Activated CD4-positive, alpha-beta T cell treated with anti-CD3 and anti-CD28 coated beads, Interleukin-2, amount 50 U/mL, for 4 hours (primary cell): ENCODE measurements at places on chromosomes 12 and 14.

- DNase-seq, result peak; percentile 57
These were observed 14.1 kb upstream of the TMEM119 start for GRCh38 chr12:108611884-108612415.

- no peak for DNase-seq
These were observed 15.1 kb downstream of the FAIM2 start for GRCh38 chr12:49888461-49889151.

GRCh38 chr12:70400124-70400523 is 34.0 kb downstream of the KCNMB4 start:
- no peak for DNase-seq

DNA sequence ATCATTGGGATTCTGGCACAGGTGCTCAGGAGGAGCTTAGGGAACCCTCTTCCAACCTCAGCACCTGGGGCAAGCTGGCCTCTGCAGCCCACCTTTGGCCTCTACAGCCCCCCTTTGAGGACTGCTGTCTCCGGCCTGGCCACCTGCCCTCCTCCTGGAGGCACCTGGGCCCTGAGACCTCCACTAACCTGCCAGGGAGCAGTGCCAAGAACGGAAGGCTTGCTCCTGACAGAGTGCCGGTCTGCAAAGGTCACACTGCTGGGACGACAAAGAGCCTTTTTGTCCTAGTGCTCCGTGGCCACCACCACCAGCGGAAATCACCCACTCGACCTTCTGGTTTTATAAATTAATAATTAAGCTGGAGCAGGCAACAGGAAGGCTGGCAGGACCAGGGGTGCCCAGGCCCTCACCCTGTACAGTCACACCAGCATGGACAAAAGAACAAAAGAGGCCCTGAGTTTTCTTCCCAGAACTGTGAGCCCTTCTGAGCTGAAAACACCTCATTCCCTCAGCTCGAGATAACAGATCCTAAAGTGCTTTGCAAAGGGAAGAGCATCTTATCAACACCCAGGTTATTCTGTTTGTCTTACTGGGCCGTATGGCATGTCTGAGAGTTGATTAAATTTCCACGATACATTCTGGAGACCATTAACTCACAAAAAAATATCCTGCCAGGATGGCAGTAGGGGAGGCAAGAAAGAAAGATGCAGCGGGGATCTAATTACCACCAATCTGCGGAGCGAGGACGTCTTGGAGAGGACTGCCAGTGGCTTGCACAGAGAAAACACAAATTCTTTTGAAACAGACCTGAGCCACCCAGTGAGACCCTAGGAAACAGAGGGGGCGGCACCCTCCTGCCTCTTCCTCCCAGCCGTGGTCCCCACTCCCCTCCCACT is 8.2 kb downstream of the TESC start:
- DNase-seq, result no peak

DNA sequence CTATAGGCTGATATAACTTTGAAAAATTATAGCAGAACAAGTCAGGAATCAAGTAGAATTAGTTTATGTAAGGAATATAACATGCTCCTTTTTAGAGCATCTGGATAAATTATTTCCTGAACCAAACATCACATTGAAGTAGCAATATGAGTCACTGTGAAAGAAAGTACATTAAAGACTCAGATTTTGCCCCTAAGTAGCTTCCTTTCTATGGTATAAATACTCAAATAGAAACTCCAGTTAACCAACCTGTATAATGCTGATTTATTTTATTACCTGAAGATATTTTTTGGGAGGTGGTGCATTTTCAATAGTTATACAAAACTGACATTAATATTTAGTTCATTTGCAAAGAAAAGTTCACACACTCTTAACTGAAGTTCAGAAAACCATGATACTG is 312.1 kb downstream of the ITPR2 start:
- DNase-seq, result no peak

DNA sequence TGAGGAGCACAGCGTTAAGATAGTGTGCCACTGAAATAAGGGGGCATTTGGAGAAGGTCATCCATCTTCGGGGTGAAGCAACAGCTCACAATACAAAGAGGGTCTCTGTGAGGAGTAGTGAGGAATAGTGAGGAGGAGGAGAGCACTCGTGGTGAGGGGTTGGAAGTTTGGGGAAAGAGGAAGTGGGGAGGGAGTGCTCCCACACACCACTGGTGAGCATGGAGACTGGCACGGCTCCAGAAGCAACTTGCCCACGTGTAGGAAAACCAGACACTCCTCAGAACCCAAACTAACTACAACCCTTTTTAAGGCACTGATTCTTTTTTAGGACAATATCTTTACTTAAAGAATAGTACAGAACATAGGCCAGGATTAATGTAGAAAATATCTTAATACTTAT is 48.9 kb downstream of the GALNT8 start:
- DNase-seq, result no peak

- DNase-seq, result no peak
These were observed 814.4 kb downstream of the FSCB start for GRCh38 chr14:43692706-43693105.

DNA sequence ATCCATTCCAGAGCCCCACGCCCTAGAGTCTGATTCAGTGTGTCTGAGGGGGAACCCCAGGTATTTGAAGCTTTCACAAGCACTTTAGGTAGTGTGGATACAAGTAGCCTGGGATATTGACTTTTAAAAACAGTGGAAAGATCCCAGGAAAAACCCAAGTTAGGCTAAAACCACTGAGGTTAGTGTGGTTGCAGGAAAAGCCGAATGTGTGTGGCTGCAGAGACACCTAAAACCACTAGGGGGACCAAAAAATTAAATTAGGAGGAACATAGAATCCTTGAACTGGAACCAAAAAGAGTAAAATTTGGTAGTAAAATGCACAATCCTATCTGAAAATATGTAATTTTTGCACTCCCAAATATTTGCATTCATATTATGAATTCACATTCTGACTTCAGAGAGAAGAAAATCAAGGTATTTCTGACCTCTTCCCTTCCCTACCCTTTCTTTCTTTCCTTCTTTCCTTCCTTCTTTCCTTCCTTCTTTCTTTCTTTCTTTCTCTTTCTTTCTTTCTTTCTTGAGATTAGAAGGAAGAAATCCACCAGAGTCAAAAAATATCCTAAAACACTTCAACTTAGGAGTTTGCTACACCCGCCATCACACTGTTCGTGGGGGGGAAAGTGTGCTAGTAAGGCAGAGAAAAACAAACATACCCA is 37.8 kb downstream of the SLCO1A2 start:
- no peak for DNase-seq

DNA sequence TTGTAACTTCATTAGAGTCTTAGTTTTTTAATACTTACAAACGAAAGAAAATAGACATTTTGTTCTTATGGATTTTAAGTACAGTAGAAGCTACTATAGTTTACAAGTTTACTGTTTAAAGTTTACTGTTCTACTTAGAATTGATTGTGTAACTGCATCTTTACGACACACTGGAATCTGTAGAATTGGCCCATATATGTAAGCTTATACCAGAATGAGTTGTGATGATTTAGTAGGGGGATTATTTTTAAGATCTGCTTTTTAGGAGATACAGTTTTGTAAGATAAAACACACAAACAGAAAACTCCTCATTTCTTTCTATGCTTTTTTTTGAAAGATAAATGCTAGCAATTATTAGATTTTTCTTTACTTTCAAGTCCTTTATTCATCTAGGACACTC is 30.2 kb upstream of the NAV3 start:
- no peak for DNase-seq

DNA sequence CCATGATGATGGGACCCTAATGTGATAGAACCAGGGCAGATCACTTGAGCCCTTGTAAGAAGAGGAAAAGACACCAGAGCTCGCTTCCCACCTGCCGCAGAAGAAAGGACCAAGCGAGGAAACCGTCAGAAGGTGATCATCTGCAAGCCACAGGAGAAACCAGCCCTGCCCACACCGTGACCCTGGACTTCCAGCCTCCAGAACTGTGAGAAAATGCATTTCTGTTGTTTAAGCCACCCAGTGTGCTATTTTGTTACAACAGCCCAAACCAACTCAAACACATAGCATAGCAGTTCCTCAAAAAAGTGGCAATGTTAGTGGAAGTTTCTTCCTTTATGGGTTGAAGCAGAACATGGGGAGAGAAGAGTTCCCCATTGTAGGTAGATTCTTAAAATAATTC is 107.9 kb upstream of the BCL2L14 start:
- no peak for DNase-seq

DNA sequence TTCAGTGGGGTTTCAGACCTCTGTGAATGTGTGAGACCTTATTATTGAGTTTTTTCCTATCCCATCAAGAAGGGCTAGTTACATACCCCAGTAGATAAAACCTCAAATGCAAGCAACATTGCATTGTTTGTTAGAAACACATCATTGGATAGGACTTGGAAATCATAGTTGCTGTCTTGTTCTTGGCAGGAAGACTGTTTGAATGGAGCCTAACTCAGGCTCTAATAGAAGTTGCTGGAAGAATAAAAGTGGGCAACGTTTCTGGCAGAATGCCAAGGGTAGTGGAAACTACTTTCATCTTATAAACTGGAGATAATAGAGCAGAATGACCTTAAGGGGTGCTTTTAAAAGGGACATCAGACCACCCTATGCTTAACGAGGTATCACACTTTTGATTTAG is 9.9 kb upstream of the PTHLH start:
- no peak for DNase-seq

- DNase-seq, result no peak
These were observed 70.4 kb downstream of the TMEM116 start for GRCh38 chr12:111942557-111942956.

GRCh38 chr14:59022144-59022543 is 166.3 kb upstream of the DAAM1 start:
- no peak for DNase-seq

GRCh38 chr12:68034567-68034966 is 45.3 kb downstream of the IFNG-AS1 start:
- no peak for DNase-seq

- no peak for DNase-seq
These were observed 296.8 kb upstream of the NOS1 start for GRCh38 chr12:117658226-117658625.

GRCh38 chr12:14769466-14769968 is 33.8 kb downstream of the WBP11 start:
- DNase-seq, result no peak

- DNase-seq, result no peak
These were observed 264.1 kb downstream of the TTC8 start for GRCh38 chr14:89088530-89088929.

- no peak for DNase-seq
These were observed 98.8 kb upstream of the FRMD6 start for GRCh38 chr14:51552768-51553404.

GRCh38 chr14:97946240-97946639 is 1149.1 kb downstream of the VRK1 start:
- DNase-seq, result no peak

GRCh38 chr14:99516156-99516870 is 35.1 kb downstream of the CCNK start:
- DNase-seq, result no peak

- DNase-seq, result no peak
These were observed at the start of gene TRHDE for GRCh38 chr12:72272091-72272661. TRHDE (plus strand) TSS chr12:72272370; CDS start chr12:72272644, 274 bp downstream.

- no peak for DNase-seq
These were observed 20.4 kb downstream of the GPR65 start for GRCh38 chr14:88025313-88025712.

- no peak for DNase-seq
These were observed 10.3 kb upstream of the CACNB3 start for GRCh38 chr12:48807981-48808380.
